GM13976 (cell line): ENCODE measurements at places on chromosomes 16 and 17.

GRCh38 chr17:29390851-29391631 is 878 bp downstream of the TAOK1 start:
- no peak for DNase-seq

- no peak for DNase-seq
Observed at GRCh38 chr17:4859816-4860625, 26.9 kb downstream of the MINK1 start.

DNA sequence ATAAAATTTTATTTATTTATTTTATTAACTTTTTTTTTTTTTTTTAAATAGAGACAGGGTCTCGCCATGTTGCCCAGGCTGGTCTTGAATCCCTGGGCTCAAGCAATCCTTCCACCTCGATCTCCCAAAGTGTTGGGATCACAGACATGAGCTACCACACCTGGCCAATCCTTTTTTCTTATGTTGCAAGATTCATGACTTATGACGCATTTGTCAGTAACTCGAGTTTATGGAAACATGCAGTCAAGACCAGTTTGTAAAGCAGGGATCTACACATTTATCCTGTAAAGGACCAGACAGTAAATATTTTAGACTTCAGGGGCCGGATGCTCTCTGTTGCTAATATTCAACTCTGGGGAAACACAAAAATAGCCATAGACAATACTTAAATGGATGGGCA is 9.4 kb upstream of the MAP2K6 start:
- DNase-seq = no peak

GRCh38 chr16:68079626-68080344 is 5.4 kb upstream of the NFATC3 start:
- DNase-seq = peak; percentile 70

- DNase-seq = no peak
Observed at GRCh38 chr16:88407807-88408206, 25.0 kb downstream of the ZNF469 start.

DNA sequence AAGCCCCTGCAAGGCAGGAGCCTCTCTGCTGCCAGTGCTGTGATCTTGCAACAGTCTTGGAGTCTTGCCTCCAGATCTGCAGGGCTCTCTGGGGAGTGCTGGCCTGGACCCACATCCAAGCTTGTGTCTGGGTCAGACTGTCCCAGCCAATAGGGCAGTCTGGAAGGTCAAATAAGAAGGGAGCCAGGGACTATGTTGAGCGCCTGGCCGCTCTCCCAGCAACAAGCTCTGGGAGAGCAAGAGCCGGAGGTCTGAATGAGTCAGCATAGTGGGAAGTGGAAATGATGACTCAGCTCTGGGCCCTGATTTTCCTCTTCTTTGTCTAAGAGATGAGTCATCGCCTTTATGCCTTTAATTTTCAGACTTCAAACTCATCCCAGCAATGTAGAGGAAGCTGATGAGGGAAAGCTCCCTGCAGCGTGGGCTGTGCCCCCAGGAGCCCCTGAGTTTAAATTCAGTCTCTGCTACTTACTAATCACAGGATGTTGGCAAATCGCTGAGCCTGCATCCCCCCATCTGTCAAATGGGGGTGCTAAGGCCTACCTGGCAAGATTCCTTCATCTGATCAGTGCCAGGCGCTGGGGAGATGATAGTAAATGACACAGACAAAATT is 43.6 kb upstream of the HAPSTR1 start:
- peak; percentile 51 for DNase-seq

DNA sequence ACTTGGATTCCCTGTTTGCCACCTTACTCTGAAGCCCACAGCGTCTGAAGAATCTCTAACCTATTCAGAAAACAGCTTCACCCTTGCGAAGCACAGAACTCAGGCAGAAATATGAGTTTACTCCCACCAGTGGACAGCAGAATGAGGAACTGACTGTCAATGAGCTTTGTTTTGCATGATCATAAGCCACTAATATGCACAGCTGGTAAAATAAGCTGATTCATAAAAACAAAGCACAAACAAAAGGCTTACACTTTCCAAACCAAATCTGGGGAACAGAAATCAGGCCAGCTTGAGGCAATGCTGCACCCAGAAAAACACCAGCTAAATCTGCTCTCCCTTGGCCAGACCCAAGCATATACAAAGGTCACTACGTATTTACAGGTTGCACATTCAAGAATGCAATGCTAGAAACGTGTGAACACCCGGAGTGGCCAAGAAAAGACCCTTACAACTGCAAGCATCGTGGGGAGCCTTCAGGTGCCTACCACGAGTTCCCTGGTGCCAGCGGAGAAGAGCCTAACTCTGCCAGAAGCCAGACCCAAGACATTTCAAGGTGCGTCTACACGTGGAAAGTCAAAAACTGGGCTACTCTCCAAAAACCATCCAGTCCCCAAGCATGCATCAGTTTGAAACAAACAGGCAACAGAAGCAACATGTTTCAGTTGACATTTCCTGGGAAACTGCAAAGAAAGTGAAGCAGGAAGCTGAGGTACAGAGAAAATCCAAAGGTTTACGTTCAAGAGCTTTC is 207.1 kb downstream of the ZFHX3 start:
- DNase-seq = no peak

- no peak for DNase-seq
Observed at GRCh38 chr17:4968486-4969046, 949 bp upstream of the SPAG7 start.

DNA sequence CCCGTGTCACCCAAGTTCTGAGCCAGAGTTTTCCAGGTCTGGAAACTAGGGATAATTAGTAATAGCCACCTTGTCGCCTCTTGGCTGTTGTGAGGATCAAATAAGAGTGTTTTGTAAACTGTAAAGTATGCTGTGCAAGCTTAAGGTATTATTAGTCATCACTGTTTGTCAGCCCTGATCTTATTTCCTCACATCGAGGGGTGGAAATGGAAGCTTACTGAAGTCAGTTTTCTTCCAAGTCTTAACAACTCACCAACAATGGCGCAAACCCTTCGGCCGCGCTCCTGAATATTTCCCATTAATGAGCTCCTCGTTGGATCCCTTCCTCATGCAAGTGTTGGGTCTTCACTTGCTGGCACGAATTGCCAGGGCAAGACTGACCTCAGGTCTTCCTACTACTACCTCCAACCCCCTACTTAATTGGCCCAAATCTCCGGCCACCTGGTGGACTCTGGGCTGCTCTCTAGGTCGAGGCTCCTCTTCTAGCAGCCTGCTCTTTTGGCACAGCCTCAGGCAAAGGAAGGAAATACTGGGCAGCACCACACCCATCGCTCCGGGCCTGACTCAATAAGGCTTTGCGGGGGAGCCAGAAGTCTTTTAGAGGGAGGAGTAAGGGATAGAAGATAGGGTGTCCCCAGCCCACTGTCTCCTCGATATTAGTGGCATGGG is 885 bp upstream of the SLC35B1 start:
- DNase-seq = no peak

- no peak for DNase-seq
Observed at GRCh38 chr16:22694887-22695382, 119.0 kb upstream of the HS3ST2 start.

GRCh38 chr17:75773121-75773807 is 8.3 kb upstream of the GALK1 start:
- no peak for DNase-seq

GRCh38 chr17:14815079-14815478 is 450.0 kb downstream of the PMP22 start:
- DNase-seq = no peak

- no peak for DNase-seq
Observed at GRCh38 chr17:33803199-33803685, 451.8 kb upstream of the CCL2 start.

DNA sequence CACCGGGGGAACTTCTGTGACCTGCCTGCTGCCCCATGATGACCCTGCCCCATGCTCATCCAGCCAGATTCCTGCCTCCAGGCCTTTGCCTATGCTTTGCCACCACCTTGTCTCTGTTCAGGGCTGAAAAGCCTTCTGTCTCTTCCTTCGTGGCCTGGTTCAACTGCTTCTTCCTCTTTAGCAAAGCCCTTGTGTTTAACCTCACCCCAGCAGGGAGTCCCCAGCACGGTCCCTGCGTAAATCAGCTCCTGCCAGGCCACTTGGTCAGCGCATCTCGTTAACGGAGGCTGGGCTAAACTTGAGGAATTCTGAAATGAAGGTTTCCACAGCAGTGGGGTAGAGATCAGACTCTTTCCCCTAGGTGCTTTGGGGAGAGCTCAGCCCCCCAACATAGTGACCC is 16.1 kb upstream of the KCNJ12 start:
- DNase-seq = no peak

DNA sequence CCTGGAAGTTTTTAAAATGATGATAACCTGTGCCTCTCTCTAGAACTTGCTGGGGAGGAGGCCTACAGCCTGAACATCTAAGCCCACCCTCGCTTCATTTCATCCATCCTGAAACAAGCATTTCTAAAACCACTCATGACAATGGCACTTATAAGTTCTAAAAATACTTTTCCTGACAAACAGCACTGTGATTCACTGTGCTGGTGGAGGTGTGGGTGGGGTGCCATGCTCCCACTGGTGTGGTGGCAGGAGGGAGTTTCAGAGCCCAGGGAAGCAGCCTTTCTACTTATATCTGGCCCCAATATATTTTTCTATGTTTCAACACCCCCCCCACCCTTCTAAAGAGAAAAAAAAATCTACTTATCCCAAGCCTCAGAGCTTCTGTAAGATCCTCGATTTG is 52.6 kb downstream of the RAB11FIP4 start:
- no peak for DNase-seq

DNA sequence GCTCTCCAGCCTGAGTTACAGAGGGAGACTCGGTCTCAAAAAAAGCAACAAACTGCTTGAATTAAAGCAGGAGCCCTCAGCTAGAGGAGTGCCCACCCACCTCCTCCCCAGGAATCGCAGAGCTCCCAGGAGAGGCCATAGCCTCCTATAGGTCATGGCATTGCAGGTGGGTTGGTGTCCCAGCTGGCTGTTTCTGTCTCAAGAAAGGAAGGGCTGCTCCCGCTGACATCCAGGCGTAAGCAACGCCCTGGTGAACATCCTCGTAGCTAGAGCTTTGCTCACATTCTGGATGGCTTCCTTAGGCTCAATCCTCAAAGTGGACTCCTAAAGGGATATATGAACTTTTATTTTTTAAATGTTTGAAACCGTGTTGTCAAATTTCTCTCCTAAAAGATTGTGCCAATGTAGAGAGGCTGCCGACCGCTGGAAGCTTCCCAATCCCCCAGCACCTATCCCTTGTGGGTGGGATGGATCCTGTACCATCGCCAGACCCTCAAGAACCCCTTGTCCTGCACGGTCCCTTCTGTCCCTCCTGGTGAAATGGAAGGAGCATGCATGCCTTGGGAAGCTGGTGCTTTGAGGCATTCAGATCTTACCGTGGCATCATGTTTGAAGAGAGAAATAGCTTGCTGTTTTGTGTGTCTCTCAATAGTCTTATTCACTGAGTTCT is 5.9 kb downstream of the NLRC5 start:
- no peak for DNase-seq

- no peak for DNase-seq
Observed at GRCh38 chr17:67558740-67559380, 158.9 kb upstream of the NOL11 start.

DNA sequence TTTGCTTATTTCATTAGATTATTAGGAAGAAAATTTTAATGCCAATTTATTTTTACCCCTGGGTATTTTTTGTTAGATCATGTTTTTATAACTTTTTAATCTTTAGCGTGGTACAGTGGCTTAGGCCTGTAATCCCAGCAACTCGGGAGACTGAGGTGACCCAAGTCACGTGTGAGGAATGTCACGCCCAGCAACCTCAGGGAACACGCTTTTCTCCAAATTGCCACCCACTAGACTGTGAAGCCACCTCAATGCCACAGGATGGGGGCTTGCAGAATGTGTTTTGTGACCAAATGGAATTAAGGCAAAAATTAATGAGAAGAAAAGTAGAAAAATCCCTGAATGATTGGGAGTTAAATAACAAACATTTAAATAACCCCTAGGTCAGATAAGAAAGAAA is 141.8 kb downstream of the LAT start:
- no peak for DNase-seq

DNA sequence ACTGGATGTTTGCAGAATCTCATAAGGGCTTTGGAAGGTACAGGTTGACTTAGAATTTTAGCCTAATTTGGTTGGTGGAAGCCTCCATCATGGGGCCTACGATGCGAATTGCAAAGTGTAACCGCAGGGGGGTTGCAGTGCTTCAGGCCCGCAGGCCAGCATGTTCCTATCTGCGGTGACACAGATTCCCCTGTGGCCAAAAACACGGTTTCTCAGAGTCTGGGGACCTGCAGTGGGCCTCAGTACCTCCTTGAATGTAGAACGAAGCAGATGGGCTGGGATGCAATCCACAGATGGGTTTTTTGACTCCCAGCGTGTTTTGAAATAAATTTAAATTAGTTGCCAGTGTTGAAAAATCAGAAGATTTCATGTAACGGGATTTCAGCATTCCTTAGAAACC is 34.7 kb downstream of the KIAA0513 start:
- no peak for DNase-seq

DNA sequence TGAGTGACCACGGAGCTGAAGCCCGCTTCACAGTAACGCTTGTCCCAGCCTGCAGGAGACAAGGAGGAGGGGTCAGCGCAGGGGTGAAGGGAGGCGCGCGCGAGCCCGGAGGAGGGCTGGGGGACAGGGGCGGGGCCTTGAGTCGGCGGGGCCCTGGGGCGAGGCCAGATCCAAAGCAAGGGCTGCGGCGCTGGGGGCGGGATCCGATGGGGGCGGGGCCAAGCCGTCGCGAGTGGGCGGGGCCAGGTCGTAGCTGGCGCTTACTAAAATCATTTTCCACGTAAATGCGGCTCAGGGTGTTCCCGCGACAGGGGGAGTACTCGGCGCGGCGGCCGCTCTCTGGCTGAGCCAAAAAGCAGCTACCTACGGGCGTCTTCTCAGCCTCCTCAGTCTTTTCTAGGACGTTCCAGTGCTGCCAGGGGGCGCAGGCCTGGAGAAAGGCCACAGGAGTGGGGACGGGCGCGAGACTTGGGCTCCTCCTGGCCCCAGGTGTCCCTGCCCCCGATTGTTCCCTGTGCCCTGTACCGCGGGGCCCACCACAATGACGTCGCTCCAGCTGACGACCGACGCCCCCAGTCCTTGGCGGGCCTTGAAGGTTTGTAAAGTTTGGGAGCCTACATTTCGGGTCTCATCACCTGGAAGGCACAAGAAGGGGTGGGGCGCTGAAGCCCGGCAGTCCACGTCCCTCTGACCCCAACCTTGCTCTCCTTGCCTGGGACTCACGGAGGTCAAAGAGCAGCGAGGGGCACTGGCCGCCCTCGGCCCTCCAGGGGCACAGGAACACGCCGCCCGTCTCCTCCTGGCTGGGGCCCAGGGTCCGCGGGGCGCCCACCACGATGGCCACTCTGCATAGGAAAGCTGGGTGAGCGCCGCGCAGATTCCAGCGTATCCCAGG is 3.9 kb downstream of the ITGA2B start:
- DNase-seq = peak; percentile 95

GRCh38 chr17:83057397-83057761 is 22.0 kb upstream of the METRNL start:
- DNase-seq = no peak

GRCh38 chr16:49369651-49370611 is 3.7 kb upstream of the C16orf78 start:
- DNase-seq = no peak

- DNase-seq = no peak
Observed at GRCh38 chr17:73304971-73305812, 6.6 kb downstream of the CDC42EP4 start.
